Neural crest cell (in vitro differentiated cells): ENCODE measurements at places on chromosomes 13 and 19.

DNA sequence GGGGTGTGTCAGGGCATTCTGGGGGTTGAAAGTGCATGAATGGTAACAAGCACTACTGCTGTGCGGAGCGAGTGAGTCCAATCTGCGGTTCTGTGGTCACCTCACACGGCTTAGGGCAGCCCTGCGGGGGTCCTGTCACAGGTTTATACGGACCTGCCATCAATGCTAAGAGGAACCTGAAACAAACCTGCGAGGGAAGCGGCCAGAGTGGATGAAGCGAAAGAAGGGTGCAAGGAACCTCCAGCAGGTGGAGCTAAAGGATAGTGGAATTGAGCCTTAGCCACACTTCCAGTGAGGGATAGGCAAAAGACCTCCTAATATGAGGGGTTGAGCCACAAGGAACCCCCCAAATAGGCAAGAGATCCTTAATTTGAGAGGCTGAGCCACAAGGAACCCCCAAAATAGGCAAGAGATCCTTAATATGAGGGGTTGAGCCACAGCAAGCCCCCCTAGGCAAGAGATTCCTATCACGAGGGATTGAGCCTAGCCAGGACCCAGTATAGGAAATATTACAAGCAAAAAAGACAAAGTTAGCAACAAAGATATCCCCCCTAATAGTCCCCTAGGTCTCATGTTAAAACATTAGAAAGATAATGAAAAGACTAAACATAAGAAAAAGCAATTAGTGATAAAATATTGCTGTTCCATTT is 6.3 kb upstream of the ZNF69 start:
- DNase-seq = peak; percentile 74

- no peak for DNase-seq
Measured at GRCh38 chr19:2813235-2814160, 6.2 kb upstream of the ZNF554 start.

- no peak for DNase-seq
Measured at GRCh38 chr13:98098516-98098915, 44.4 kb upstream of the FARP1 start.

GRCh38 chr19:10339380-10339960 is at the start of gene ICAM3:
Gene ICAM3 (minus strand): TSS chr19:10339624. CDS start chr19:10339614, 10 bp downstream.
- DNase-seq = no peak

GRCh38 chr13:51148223-51148951 is 37.3 kb upstream of the C13orf42 start:
- DNase-seq = no peak

DNA sequence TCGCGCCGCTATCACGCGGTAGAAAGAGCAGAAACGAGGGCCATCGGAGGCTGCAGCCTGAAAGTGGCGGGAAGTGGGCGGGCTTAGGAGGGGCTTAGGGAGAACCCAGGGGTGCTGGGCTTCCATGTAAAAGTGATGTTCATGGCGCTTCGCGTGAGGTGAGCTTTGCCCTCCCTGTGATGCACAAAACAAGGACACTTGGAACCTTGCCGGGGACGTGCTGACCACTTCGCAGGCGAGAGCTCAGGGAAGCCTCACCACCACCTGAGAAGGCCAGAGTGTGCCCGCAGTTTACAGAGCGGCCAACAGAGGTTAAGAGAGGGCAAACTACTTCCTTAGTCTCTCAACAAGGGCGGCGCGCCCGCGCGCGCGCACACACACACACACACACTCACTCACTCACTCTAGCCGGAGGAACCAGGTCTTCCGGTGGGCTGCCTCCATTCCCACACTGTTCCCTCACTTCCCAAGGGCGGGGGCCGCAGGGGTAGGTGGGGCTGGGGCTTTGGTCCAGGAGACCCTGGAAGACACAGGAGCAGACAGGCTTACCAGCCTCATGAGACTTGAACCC is 651 bp downstream of the GAPDHS start:
- DNase-seq = no peak

GRCh38 chr13:88617176-88617575 is 946.0 kb downstream of the SLITRK5 start:
- DNase-seq = no peak

DNA sequence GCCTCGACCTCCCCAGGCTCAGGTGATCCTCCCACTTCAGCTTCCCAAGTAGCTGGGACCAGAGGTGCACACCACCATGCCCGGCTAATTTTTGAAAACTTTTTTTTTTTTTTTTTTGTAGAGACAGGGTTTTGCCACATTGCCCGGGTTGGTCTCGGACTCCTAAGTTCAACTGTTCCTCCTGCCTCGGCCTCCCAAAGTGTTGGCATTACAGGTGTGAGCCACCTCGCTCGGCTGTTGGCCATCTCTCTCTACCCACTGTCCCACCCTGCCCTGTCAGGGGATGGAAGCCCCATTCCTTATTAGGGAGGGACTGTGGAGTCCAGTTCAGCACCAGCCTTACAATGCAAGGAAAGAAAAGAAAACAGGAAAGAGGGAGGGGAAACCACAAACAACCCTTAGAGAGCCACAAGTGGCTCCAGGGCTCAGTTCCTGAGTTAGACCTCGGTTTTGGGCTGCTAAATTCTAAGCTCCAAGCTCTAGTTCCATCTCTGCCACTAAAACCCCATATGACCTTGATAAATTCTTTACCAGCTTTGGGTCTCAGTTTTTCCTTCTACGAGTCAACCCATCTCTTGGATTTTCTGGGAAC is 31.7 kb downstream of the ACTL9 start:
- DNase-seq = no peak

DNA sequence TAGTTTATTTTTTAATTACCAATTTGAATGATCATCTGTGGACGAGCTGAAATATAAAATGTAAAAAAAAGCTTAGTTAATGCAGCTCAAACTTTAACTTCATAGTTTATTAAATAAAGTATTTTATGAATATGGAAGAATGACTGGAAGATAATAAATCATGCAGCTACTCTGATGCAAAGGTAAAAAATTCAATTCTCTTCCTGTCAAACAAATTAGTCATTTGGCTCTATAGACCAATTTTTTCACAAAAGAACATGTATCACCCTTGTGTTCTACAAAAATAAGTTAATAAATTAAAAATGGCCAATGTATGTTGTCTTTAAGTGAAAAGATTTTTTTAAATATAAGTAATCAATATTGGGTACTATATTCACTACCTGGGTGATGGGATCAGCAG is 26.2 kb downstream of the EXOSC8 start:
- DNase-seq = no peak

DNA sequence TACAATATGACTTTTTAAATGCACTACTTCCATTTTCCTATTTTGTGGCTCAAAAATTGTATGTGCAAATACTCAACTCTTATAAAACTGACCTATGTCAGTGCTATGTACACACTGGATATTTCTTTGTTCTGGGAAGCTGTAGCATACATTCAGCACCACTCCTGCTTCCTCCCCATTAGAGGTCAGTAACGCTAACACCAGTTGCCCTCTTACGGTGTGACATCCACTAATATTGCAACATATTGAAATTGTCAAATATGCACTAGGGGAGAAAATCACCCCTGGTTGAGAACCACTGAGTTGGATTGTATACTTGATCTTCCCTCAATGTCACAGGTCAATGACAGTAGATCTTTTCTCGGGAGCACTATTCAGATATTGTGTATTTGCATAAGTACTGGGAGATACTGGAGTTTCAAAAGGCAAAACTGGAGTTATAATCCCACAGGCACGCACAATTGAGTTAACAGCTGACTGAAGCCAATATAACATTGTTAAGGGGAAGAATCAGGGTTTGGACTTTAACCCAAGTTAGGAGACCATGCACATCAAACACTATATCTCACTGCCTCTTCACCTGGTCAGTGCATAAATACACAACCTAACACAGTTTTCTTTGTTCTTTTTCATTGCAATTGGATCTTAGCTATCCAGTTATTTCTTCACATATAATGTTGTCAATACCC is 1276.5 kb upstream of the MIR17HG start:
- DNase-seq = no peak

DNA sequence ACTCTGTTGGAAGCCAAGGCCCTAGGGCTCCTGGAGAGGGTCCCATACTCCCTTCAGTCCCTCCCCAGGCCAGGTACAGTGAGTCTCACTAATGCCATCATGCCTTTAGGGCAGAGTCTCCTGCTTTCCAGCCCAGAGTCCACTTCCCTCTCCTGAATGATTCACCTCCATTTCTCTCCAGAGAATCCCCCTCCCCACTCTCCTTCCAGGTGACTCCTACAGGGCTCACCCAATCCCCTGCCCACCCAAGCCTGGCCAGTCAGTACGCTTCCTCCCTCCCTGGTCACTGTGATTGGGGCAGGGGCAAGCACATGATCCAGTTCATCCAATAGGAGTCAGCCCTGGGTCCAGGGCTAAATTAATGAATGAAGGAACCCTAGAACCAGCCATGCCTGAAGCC is 35.0 kb upstream of the PNMA8B start:
- DNase-seq = no peak

DNA sequence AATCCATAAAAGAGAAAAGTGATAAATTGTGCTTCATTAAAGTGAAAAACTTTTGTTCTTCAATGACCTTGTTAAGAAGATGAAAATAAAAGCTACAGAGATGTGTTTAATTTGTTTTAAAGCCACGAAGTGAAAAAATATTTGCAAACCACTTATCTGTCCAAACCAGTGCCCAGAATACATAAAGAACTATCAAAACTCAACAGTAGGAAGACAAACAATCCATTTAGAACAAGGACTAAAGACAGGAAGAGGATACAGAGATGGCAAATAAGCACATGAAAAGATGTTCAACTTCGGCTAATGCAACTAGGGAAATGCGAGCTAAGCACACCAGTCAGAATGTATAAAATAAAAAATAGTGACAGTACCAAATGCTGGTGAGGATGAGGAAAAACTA is 15.0 kb downstream of the GJB6 start:
- DNase-seq = no peak

DNA sequence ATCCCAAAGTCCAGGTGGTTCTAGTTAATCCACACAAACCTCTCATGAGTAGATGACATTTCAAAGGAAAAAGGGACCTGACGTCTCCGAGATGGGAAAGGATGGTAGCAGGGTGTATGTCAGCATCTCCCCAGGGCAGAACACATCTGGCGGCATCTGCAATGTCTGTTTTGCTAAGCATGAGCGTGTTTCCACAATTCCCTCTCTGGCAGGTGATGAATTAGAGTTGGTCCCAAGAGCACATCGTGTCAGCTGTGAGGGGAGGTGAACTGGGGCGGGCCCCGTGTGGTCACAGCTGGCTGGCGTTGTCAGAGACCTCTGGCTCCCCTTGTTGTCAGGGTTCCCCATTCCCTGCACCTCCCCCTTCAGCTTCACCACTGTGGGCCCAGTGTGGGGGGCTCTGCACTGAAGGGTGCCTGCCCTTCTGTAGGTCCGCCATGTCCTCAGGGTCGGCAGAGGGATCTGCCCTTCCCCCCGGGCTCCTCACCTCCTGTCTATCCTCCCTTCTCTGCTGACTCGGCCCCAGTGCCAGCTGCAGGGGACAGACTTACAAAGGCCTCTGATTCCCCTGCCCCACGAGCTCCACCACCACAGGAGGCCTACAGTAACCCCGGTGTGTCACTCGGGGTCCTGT is 58.2 kb downstream of the CDADC1 start:
- DNase-seq = no peak

DNA sequence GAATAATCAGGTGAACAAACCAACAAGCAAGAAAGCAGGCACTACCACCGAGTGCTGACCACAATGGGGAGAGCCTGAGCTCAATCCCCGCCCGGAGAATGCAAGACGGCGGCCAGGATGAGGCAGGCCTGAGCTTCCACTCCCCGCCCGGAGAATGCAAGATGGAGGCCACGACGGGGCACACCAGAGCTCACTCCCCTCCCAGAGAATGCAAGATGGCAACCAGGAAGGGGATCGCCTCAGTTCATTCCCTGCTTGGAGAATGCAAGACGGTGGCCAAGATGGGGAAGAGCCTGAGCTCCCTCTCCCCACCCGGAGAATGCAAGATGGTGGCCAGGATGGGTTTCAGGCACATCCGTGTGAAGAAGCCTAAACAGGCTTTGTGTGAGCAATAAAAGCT is 24.7 kb upstream of the MIER2 start:
- DNase-seq = no peak

- DNase-seq = no peak
Measured at GRCh38 chr13:41742917-41743552, 217.9 kb downstream of the VWA8 start.

GRCh38 chr19:17289489-17289888 is 7.8 kb downstream of the ANKLE1 start:
- peak; percentile 78 for DNase-seq

DNA sequence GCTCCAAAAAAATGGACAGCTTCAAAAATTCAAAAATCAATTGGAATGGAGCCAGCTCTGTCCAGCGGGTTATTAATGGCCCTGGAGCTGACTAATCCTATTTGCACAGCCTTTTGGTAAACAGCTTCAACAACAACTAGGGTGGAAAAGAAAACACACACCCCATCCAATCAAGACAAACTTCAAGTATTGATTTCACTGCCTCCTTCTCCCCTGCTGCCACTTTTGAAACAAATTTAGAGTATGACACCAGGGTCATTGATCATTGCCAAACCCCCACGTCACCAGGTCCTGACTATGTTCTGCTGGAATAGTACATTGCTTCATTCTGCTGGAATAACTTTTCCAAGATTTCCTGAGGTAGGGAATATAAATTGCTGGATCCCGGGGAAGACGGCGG is 56.8 kb upstream of the GTF3A start:
- no peak for DNase-seq

GRCh38 chr19:39746836-39747529 is 9.2 kb upstream of the CLC start:
- no peak for DNase-seq

GRCh38 chr13:111917086-111917485 is 149.9 kb upstream of the SOX1 start:
- DNase-seq = no peak

GRCh38 chr19:15673176-15673654 is 328 bp downstream of the CYP4F12 start:
- DNase-seq = no peak

DNA sequence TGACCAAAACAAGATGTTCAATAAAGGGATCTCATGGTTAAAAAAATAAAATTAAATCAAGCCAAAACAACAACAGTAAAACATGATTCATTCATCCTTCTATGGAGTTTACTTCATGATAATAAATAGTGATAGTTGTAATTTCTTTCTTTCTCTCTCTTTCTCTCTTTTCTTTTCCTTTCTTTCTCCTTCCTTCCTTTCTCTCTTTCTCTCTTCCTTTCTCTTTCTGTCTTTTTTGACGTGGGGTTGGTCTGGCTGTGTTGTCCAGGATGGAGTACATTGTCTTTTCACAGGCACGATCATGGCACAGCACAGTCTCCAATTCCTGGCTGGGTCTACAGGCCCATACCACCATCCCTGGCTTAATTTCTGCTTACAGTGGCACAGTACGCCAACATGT is 29.1 kb upstream of the PCCA start:
- DNase-seq = no peak

DNA sequence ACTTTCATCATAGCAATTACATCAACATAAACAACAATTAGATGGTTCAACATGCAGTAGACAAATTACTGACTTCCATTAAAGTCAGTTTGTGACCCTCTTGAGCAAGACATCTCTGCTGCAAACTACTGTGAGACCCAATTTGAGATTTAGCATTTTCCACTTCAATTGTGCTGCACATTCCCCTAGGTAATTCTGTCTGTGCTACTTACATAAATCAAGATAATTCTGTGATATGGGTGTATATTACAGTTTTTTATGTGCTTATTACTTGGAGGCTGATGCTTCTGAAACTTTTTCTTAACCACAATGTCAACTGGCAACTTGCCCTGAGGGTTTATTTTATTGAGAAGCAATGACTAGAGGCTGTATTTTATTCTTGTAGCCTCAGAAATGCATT is 1714.4 kb downstream of the OLFM4 start:
- no peak for DNase-seq

GRCh38 chr19:5037936-5038335 is 69.0 kb downstream of the KDM4B start:
- no peak for DNase-seq

GRCh38 chr19:17216058-17216670 is 1.0 kb downstream of the USE1 start:
- no peak for DNase-seq
